ENCODE measurements at places on chromosomes 5 and 9.

GRCh38 chr9:35904338-35904737 is 1.7 kb upstream of the HRCT1 start:
- DNase-seq: no peak

DNA sequence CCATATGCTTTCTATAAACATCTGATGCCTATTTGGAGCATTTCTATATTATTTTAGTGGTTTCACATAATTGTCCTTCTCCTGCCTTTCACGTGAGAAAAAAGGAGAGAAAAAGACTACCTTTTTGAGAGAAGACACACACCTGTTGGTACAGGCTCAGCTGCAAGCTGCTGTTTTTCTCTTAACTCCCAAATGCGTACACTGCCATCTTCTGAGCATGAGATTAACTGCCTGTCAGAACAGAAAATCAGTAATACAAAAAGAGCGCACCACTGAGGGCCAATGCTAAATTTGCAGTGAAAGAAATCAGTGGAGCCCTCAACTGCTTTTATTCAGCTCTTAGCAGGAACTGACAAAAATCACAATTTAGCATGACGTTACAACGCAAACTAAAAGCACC is 54.9 kb downstream of the WDR41 start:
- no peak for DNase-seq

- DNase-seq: peak; percentile 21
Observed at GRCh38 chr5:171450423-171451331, 31.2 kb downstream of the FGF18 start.

- no peak for DNase-seq
Observed at GRCh38 chr9:22010866-22011625, 1.9 kb upstream of the CDKN2B start.

DNA sequence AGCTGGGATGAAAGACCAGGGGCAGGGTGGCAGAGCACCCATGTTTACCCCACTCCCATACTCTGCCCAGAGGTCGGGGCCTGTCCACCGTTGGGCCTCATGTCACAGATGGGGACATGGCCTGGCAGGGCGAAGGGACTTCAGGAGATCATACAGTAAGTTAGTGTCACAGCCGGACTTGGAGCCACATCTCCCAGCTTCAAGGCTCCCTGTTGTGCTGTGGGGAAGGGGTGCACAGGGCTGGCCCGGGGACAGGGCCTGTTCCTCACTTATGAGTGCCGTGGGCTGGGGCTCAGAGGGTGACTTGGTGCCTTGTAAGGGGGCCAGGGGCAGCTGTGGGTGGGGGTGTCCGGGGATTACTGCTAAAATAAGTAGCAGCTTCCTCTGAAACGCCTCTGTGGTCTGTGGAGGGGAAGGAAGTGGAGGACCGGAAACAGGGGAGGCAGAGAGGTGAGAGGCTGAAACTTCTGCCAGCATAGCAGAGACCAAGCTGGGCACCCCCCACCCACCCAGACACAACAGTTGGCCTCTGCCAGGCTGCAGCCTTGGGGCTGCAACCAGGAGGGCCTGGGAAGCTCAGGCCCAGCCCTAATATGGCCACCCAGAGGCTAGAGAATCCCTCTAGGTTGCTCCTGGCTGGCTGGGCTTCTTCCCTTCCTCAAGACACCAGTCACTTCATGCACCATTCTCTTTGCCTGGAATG is 41.1 kb upstream of the NEK6 start:
- peak; percentile 24 for DNase-seq

- no peak for DNase-seq
Observed at GRCh38 chr5:10502130-10502529, 60.5 kb downstream of the ROPN1L start.

DNA sequence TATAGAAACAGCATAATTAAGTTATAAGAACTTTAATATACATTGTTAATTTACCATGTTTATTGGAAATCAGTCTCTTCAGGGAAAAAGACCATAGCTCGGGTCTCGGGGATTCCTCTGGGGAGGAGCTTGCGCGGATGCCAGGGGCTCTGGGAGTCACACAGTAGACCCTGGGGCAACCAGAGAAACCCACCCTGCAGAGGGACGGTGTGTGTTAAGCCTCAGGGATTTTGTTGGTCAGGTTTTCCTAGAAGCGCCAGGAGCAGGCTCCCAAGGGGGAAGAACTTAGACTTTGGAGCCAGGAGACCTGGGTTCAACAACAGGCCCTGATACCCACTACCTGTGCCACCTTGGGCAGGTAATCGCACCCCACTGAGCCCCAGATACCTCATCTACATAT is 297.9 kb downstream of the MED10 start:
- DNase-seq: no peak

DNA sequence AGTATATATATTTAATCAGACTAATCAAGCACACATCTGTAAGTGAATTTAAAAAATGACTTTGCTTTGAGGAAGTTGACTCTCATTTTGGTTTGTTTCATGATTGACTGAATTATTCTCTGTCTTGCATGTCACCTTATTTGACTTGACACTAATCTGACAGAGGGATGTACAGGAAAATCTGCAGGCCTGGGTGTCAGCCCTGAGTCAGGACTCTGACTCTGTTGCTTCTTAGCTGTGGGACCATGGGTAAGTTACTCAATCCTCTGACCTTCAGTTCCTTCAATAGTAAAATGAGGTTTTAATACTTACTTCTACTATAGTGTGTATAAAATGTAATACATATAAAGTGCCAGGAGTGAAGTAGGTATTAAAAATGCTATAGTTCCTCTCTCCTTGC is 415.9 kb downstream of the ARHGEF28 start:
- no peak for DNase-seq

DNA sequence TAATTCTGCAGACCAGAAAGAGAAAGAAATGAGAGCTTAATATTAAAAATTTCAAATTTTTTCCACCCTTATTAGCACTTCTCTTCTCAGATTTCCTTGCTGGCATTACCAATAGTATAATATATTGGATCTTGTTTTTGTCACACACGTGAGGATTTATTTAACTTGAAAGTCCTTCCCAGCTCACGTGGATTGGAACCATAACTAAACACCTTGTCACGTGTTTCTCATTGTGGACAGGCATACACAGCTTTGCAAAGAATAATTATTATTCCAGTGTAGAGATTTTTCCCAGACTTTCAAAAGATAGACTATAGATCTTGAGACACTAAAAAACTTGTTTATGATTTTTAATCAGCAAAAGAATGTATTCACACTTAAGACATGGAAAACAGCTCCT is 123.8 kb upstream of the LPAR1 start:
- DNase-seq: no peak

DNA sequence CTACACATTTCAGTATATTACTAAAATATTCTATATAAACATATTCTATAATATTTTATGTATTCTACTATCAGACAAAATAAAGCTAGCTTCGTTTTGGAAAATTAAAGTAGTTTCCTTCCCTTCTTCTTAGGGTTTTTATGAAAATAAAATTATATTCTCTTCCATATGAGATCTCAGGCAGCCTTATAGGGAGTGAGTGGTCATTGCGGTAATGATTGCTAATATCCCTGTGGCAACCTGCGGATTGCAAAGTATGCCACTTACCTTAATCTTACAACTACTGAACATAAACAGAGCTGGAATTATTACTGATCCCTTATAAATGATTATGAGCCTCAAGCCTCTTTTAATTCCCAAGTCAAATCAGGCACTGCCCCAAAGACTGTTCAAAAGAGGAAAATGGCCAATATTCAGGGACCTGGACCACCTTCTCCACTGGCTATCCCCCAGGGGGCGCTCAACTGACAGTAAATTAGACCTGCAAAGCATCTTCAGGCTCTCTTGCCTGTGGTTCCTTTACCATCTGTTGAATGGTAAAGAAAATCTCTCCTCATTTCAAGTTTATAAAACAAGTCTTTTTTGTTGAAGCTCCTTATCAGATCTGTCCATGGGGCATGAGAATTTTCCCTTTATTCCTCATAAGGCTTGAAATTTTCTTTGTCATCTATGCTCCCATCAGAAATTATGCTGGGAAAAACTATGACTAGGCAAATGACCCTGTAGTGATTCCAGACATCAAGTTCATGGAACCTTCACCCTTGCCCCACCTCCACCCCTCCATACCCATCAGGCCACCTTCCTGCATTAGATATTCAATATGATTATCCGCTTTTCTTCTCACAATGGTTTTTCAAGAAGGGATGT is 163.9 kb downstream of the CEMIP2 start:
- DNase-seq: peak; percentile 82

- no peak for DNase-seq
Observed at GRCh38 chr9:84609779-84610178, 59.8 kb upstream of the NTRK2 start.

DNA sequence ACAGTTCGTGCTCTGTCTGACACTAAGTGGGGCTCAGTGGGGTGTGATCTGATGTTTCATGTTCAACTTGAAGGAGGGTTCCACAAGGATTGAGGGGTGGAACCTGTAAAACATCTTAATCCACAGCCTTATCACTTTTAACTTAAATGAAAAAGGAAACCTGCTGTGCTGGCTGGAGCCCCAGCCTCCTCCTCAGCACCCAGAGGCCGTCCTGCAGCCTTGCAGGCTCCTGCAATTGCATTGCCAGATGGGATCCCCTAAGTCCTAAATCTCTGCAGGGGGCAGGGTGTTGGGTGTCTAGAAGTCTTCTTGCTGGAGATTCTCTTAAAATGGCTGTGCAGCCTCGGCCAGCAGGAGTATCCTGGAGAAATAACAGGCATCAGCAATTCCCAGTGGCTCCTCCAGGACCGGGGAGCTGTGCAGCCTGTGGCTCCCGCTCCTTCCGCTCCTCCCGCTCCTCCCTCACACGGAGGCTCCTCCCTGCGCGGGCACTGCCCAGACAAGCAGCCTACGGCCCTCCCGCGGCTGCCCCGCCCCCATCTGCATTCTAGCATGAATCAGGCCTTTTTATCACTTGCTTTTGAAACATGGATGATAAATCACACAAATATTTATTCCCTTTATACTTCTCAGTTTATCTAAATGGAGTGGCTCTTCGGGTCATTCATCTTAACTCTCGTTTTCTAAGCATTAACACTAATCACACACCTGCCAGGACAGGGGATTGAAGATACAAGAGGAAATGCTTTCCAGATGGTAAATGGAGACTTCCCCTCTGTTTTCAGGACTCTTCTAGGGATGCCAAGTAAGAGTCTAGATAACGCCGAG is 131.0 kb downstream of the ADAMTS16 start:
- no peak for DNase-seq

DNA sequence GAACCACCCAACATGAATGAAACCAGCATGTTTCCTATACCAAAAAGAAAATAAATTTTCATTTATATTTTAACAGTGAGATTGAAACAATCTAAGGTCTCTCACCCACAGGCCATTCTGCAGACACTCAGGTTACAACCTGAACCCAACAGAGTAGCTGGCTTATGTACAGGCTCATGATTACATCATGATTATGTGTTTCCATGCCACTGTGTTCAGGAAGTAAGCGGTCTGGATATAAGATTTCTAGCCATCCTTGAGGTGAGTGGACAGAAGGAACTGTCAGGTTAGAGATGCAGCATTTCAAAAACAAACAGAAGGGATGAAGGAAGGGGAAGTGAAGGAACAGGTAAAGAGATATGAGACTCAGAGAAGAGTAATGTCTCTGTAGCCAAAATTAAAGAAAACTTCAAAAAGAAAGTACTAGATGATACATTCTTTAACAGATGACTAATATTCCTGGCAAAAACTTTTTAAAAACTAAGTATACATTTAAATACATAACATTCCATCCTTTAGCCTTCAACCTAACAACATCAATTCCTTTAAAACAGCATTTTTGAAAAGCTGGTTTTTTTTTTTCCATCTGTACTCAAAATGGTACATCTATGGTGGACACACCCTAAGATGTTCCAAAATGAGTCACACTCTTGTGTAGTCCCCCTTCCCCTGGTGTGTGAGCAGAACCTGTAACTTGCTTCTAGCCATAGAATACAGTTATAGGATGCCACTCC is 119.8 kb downstream of the LPAR1 start:
- DNase-seq: no peak

DNA sequence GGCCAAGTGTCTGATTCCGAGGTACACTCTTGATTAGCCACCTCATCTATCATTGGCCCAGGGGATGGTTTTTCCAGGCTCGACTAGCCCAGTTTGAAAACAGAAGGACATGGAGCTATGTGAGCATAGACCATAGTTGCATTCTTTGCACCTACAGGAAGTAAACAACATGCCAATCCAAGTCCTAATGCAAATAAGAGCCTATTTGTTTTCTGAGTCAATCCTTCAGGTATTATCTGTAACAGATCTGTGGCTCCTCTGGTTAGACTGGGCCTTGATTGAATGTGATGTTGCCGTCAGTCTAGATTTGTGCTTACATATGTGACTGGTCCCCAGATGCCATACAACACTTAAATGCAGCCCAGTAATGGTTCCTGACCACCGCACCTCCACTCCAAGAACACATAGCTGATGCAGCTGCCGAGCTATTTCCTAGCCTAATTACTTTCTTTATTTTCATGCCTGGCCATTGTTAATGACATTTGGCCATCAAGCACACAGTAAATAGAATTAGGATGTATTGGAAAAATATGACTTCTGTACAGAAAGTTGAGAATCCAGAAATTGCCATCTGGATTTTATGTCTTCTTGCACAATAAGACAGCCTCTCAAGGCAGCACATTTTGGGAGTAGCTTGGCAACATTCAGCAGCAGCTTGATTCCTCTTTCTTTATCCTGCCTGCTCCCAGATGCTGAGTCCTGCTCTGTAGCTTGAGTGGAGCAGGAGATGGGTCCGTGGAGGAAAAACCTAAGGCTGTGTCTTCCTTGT is 29.5 kb upstream of the ARHGAP26 start:
- no peak for DNase-seq

DNA sequence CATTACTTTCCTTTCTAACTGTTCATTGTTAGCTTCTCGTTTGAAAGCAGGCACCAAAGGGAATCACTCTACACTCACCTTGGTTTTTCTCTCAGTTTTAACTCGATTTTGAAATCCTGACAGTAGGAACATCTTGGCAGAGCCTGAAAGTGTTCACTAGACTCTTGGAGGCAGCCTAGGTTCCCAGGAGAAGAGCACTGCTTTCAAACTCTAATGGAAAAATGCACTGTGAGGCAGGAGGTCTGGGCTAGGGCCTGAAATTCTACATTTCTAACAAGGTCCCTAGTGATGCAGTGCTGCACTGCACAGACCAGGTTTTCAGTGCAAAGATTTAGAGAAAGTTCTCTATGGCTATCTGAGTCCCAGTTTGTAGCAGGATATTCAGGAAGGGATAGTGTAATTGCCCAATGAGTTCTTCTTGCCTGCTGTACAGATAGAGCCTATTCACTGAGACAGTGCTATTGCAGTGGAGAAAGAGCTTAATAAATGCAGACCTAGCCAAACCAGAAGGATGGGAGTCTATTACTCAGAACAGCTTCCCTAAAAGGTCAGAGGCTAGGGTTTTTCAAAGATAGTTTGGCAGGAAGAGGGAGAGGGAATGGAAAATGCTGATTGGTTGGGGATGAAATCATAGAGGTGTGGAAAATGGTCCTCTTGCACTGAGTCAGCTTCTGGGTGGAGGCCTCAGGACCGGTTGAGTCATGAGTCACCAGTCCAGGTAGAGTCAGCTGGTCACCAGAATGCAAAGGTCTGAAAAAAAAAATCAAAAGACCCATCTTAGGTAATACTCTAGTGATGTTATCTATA is 153.9 kb downstream of the GPBP1 start:
- DNase-seq: no peak

DNA sequence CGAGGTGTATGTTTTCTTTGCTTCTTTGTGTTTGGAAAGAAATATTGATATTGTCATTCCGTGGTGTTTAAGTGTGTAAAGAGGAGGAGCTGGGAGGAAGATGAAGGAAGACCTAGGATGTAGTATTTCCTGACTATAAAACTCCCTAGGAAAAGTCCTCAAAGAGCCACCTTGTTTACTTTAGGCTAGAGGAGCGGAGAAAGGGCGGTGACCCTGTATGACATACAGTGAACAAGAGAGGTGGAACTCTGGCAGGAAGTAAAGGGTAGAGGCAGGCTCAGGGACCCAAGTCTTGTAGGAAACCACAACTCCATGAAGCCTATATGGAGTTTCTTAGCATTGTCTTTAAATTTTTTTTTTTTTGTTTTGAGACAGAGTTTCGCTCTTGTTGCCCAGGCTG is 303.9 kb downstream of the DOCK8 start:
- DNase-seq: no peak
